Activated effector memory CD4-positive, alpha-beta T cell treated with anti-CD3 and anti-CD28 coated beads, Interleukin-2, amount 50 U/mL, for 16 hours (primary cell): ENCODE measurements at places on chromosomes 12 and 14.

DNA sequence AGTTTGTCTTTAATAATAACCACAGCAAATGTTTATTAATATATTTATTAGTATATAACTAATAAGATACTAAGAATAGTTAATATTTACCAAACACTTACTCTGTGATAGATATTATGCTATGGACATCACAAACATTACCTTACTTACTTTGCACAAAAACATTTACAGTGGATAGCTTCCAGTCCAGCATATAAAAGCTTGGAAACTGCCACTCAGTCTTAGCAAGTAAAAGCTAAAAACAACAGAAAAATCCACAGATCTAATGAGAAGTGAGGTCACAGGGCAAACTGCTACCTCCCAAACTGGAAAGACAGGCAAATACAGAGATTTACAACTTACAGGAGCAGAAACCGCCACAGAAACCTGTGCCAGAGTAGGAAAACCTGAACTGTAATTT lies 99.8 kb downstream of the METTL25 start:
- DNase-seq, result no peak

DNA sequence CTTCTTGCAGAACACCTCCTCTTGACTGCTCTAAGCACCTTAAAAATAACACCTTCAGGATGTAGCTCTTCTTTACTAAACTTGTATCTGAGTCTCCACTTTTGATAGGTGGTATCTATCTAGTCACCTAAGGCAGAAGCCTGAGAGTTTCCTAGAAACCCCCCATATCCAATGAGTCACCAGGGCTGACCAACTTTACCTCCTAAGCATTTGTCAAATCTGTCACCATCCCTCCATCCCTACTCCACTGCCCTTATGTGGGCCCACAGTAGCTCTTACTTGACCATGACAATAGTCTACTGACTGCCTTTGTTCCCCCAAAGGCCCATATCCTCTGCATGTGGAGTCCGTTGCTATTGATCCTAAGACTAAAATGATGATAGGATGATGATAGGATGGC lies 15.9 kb downstream of the AVIL start:
- no peak for DNase-seq

GRCh38 chr14:93114068-93114710 lies 1.5 kb downstream of the ITPK1 start:
- peak; percentile 68 for DNase-seq

DNA sequence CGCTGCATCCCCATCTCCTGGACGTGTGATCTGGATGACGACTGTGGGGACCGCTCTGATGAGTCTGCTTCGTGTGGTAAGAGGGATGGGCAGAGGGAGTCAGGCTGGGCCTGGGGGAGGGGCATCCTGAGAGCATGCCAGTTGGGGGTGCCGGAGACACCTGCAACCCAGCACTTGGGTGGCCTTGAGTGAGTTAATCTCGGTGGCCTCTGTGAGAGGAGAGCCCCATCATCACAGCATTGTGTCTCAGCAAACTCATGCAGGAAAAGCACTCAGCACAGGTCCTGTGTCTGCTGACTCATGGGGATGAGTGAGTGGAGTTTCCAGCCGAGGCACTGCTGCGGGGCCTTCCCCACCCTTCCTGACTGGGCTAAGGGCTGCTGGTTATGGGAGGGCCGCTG lies 19.6 kb upstream of the LRP1-AS start:
- peak; percentile 75 for DNase-seq

DNA sequence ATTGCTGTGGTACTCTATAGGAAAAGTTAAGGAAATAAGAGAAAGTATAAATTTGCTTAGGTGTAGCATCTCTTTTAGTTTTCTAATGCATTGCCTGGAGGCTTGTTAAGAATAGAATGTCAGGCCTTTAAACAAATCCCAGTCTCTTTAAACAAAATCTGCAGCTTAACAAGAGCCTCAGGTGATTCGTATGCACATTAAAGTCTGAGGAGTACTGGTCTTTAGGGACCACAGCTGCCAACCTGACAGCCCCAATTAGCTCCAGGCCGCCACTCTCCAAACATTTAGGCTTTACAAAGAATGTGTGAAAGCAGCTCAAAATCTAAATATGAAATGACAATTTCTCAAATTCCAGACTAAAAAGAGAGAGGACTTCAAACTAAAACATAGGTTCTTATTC lies 35.7 kb downstream of the PAWR start:
- no peak for DNase-seq

- DNase-seq, result peak; percentile 89
These were observed 3.0 kb downstream of the DHRS1 start for GRCh38 chr14:24296341-24297157.

- no peak for DNase-seq
These were observed 4.5 kb downstream of the KRT83 start for GRCh38 chr12:52316701-52317100.

GRCh38 chr14:23618415-23618988 lies 17.7 kb upstream of the DHRS2 start:
- no peak for DNase-seq

GRCh38 chr12:114443607-114444421 lies 37.9 kb upstream of the TBX5 start:
- DNase-seq, result no peak

GRCh38 chr12:29582146-29582545 lies 84.7 kb upstream of the OVCH1 start:
- no peak for DNase-seq

DNA sequence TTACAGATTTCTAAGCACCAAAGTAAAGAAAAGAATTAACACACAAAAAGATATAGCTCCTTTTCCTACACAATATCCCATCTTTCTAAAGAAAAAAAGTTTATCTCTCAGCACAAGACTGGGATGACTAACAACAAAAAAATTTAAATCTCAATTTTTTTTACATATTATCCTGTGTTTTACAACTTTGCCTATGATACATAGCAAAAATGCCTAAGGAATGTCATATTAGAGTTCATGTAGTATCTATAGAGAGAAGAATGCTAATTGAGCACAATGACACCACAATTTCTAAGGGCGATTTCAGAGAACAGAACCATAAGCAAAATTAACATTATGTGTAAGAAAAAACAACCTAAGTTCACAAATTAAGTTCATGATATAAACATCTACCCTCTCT lies 16.3 kb downstream of the C2CD5 start:
- DNase-seq, result no peak

DNA sequence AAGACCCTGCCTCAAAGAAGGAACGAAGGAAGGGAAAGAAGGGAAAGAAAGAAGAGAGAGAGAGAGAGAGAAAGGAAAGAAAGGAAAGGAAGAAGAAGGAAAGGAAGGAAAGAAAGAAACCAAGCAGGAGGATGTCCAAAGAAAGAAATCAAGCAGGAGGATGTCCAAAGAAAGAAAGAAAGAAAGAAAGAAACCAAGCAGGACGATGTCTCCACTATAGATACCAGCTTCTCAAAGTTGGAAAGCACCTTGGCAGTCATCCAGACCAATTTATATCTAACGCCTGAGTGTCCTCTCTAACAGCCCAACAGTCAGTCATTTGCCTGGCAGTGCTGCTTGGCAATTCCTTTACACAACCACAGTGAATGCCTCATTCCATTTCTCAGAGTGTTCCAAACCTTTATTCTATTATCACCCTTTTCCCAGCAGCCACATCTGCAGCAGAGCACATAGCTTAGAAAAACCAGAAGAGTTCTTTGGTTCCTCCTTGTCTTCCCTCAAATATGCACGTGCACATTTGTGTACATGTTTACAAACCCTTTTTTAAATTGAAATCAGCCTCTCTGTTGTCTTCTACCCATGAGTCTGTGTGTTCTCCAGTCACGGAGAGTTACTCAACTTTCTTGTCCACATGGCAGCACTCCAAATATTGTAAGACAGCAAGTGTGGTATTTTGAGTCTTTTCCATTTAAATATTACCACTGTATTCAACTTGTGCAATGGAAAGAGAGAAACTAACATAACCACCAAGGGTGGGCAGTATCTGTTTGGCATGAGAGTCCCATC lies 138.4 kb downstream of the STXBP6 start:
- DNase-seq, result no peak

- no peak for DNase-seq
These were observed 190.1 kb downstream of the MED13L start for GRCh38 chr12:116087399-116087798.

DNA sequence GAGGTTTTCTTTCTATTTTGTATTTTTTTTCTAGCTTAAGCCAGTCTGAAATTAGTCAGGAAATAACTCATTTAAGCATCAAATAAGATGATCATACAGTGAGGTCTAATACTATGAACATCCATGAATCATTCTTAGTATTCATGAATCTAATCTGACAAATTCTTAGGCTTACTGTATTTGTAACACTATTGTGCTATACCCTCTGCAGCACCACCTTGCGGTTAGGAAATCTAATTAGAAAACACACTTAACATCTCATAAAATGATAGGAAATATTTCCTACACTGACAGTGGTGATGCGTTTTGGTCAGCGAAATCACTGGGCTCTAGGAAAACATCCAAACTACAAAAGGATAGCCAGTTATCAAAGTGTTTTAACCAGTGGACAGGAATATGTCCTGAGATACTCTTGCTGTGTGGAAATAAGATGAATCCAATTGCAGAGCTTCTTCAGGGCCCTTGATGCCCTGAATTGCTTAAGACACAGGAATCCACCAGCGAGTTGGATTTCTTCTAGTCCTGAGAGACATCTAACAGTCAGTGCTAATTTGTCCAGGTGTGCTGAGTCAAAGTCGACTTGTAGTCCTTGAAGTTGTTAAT lies 109.3 kb upstream of the MYF6 start:
- no peak for DNase-seq

DNA sequence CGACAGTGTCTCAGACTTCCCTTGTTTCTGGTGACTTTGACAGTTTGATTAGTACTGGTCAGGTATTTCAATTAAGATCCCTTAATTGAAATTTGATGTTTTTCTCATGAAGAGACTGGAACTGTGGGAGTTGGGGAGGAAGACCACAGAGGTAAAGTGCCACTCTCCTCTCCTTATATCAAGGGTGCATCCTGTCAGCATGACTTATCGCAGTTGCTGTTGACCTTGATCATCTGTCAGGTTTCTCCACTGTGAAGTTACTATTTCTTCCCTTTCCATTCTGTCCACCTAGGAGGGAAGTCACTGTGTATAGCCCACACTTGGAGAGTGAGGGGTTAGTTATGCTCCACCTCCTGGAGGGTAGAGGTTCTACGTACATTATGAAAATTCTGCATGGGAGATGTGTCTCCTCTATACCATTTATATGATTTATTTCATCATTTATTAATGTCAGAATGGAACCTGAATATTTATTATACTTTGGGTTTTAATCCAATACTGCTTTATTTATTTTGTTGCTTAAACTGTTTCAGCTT lies 40.3 kb upstream of the SMOC1 start:
- no peak for DNase-seq

- DNase-seq, result no peak
These were observed 23.6 kb downstream of the RFLNA start for GRCh38 chr12:124318278-124319020.

DNA sequence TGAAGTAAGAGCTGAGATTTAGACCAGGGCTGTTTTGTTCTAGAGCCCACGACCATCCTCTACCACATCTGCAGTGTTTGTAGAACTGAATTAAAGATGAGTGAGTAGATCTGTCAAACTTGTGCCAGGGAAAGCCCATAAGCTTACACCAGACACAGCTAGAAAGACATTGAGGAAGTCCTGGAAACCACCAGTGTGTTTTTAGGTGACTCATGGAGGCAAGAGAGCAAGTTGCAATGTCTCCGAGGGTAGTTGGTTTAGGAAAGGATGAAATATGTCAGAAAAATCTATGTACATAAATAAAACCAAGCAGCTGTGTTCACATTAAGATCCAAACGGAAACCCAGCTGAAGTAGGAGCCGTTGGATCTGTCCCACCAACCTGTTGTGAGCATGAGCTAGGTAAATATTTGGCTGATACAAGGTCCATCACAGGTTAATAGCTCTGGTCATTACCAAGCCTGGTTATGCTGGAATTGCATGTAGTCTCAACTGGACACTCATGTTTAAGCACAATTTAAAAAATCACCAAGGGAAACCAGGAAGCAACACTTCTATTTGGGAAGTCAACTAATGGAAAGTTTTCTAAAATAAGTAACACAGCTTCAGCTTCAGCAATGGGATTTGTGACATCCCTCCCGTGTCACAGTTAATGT lies 49.9 kb upstream of the PLEKHG3 start:
- DNase-seq, result peak; percentile 14

GRCh38 chr12:109735825-109736551 lies 22.4 kb downstream of the FAM222A start:
- peak; percentile 47 for DNase-seq

DNA sequence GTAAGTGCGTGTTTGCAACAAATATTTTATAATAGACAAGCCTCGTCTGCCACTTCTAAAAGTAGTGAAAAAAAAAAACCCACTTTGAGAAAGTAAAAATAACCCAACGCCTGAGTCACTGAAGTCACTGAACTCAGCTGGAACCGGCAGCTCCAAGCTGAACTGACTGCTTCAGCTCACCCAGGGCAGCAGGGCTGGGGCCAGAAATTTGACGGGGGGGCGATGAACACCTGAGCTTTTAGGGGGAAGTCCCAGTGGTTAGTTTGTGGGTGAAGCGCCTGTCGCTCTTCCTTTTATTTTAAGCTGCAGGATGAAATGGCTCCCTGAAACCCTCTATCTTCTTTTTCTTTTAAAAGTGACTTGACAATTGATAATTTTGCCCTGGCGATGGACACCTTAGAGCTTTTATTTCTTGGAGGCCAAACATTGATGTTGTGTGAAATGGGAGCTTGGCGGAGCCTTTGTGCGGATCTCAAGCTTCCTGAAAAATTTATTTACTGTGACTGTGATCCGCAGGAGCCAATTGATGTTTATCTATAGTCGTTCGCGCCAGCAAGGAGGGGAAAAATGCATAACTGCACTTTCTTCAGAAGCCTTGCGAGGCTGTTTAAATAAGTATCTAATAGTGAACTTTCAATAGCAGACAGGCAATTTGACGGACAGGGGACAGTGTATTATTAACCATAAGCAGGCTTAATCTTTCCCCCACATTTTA lies 173.2 kb upstream of the MYL2 start:
- no peak for DNase-seq

- no peak for DNase-seq
These were observed 44.6 kb downstream of the A2ML1 start for GRCh38 chr12:8867009-8867408.

DNA sequence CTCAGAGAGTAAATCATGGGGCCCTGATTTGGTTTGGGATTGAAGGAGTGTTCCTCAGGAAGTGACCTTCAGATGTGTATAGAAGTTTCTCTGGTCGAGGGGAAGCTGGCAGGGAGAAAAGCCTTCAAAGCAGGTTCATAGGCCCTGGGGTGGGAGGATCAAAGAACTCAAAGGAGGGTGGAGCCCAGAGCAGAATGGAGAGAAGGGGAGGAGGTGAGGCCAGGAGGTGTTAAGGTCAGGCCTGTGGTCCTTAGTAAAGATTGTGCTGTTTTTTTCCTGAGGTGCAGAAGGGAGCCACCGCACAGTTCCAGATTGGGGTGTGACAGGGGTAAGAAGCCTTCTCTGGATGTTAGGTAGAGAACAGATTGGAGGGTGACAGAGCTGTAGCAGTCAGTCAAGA lies 9.7 kb upstream of the CFAP251 start:
- DNase-seq, result no peak

DNA sequence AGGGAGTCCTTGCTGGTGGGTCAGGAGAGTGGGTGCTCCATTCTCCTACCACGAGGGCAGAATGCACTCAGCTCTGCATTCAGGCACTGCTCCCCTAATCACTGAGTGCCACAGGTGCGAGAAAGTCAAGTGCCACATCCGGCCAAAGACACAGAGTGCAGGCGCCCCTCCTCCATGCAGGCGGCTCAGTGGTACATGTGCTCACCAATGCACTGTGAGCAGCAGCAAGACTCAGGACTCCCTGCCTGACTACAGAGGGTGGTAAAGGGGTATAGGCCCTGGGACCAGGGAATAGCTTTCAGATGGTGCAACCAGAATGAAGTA lies 32.9 kb downstream of the ZFYVE21 start:
- DNase-seq, result peak; percentile 72
